Natural killer cell (primary cell): ENCODE measurements at places on chromosomes 6 and 20. TPM values are rescaled to one million over a fixed set of nuclear protein-coding genes. Genes with fewer than 3 reads are reported as not detected.

DNA sequence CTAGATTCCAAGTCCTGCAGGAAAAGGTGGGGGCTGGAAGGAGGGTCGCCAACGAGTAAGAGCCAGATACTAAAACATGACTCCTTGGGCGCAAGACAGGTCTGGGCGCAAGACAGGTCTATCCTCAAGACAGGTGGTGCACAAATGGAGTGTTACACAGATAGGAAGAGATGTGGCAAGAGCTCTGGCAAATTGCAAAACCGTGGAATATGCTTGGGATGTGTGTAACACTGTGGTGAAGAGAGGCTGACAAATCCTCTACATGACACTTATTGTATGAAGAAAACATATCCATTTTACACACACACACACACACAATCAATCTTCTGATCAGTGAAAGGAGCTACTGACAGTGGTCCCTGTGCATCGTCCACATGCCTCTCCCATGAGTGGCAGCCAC, 77.6 kb downstream of the TBC1D7 start:
- no peak for DNase-seq
- H3K27me3 ChIP-seq = no peaks in the 10 kb centered on the region
- H3K4me3 ChIP-seq = no peak overlapping the region
- peaks cover 2% of the 10 kb centered on the region for H3K4me1 ChIP-seq
- no peak overlapping the region for H3K27ac ChIP-seq

- no peaks in the 10 kb centered on the region for H3K36me3 ChIP-seq
- peak; percentile 29 for DNase-seq
- peak overlapping the region; percentile 29 for H3K4me3 ChIP-seq
- no peak overlapping the region for H3K27ac ChIP-seq
Measured at GRCh38 chr6:169961772-169962561, 210.5 kb downstream of the ERMARD start.

GRCh38 chr6:138107752-138108592, 753 bp upstream of the PERP start:
- no peaks in the 10 kb centered on the region for H3K36me3 ChIP-seq
- peak overlapping the region; percentile 6 for H3K4me3 ChIP-seq
- peaks cover 34% of the 10 kb centered on the region for H3K27me3 ChIP-seq
- no peak overlapping the region for H3K27ac ChIP-seq
- peaks cover 13% of the 10 kb centered on the region for H3K4me1 ChIP-seq
- DNase-seq = no peak

DNA sequence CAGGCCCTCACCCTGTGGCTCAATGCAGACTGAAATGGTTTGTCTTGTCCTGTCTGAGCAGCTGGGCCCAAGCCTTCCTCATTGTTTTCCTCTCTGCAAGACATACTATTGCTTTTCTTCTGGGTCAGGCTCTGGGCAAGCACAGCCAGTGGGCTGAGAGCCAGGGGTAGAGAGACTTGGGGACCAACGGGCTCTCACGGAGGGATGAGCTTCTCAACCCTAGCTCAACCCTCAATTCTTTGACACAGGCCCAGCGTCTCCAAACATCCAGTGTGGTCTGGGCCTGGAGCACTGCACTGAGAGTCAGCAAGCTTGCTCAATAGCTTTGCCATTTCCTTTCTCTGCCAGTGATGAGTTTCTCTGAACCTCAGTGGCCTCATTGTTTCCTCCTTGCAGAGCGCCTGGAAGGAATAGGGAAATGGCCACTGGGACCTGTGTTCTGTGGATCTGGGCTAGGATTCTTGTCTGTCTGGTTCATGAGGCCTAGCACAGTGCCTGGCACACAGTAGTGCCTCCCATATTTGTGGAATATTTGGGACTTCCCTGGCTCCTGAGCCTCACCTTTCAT, 9.3 kb downstream of the ANGPT4 start:
- no peak for DNase-seq
- no peak overlapping the region for H3K4me3 ChIP-seq
- H3K36me3 ChIP-seq = no peaks in the 10 kb centered on the region
- no peak overlapping the region for H3K27ac ChIP-seq

DNA sequence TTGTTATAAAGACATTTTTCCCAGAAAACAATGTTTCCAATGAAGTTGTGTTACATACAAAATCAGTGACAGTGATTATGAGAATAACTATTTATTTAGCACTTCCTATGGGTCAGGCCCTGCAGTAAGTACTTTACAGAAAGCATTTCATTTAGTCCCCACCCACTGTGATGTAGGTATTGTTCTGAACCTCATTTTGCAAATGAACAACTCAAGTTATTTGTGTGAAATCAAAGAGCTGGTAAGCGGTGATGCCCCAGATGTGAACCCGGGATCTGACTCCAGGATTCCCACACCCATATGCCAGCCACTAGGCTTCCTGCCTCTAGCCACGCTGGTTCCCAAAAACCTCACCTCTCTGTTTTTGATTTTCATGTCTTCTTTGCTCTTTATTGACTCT, 30.9 kb downstream of the FAXC start:
- no peak for DNase-seq
- no peaks in the 10 kb centered on the region for H3K36me3 ChIP-seq
- H3K4me1 ChIP-seq = no peaks in the 10 kb centered on the region
- peaks cover 2% of the 10 kb centered on the region for H3K27me3 ChIP-seq

MACROD2 gene
- total RNA-seq = not detected

- no peaks in the 10 kb centered on the region for H3K4me1 ChIP-seq
- no peak for DNase-seq
- H3K27ac ChIP-seq = no peak overlapping the region
- no peak overlapping the region for H3K4me3 ChIP-seq
- no peaks in the 10 kb centered on the region for H3K36me3 ChIP-seq
- H3K27me3 ChIP-seq = no peaks in the 10 kb centered on the region
Measured at GRCh38 chr6:70622461-70622860, 45.2 kb upstream of the SMAP1 start.

GRCh38 chr6:121677571-121677970, 242.1 kb downstream of the GJA1 start:
- H3K4me3 ChIP-seq = no peak overlapping the region
- DNase-seq = no peak
- H3K4me1 ChIP-seq = no peaks in the 10 kb centered on the region
- no peaks in the 10 kb centered on the region for H3K36me3 ChIP-seq
- no peak overlapping the region for H3K27ac ChIP-seq
- H3K27me3 ChIP-seq = no peaks in the 10 kb centered on the region

- H3K27me3 ChIP-seq = no peaks in the 10 kb centered on the region
- no peak overlapping the region for H3K27ac ChIP-seq
- DNase-seq = no peak
- no peaks in the 10 kb centered on the region for H3K4me1 ChIP-seq
Measured at GRCh38 chr20:5973172-5973571, 22.7 kb downstream of the MCM8 start.

DNA sequence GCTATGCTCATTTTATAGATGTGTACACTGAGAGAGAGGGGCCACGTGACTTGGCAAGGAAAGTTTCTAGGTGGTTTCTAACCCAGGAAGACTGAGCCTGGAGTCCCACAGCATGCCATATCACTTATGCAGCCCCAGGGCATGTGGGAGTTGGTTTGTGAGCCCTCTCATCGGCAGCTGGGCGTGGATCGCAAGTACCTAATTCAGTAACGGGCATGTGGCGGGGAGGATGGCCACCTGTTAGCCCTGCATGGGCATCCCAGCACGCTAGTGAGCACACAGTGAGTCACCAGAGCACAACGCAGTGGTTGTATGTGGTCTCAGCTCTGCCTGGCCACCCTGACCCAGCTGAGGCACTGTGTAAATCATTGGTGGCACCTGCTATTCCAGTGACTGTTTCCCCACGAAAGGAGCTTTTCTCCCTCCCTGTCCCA, 88.3 kb downstream of the NINL start:
- H3K4me1 ChIP-seq = no peaks in the 10 kb centered on the region
- no peaks in the 10 kb centered on the region for H3K27me3 ChIP-seq
- H3K27ac ChIP-seq = no peak overlapping the region
- no peak overlapping the region for H3K4me3 ChIP-seq

- no peak for DNase-seq
- H3K27ac ChIP-seq = no peak overlapping the region
- no peaks in the 10 kb centered on the region for H3K27me3 ChIP-seq
Measured at GRCh38 chr6:52328303-52328662, 33.7 kb upstream of the PAQR8 start.

- no peak for DNase-seq
- no peaks in the 10 kb centered on the region for H3K36me3 ChIP-seq
- H3K4me1 ChIP-seq = peaks cover 15% of the 10 kb centered on the region
- H3K4me3 ChIP-seq = no peak overlapping the region
- no peak overlapping the region for H3K27ac ChIP-seq
Measured at GRCh38 chr6:150900049-150900448, 34.5 kb downstream of the MTHFD1L start.

DNA sequence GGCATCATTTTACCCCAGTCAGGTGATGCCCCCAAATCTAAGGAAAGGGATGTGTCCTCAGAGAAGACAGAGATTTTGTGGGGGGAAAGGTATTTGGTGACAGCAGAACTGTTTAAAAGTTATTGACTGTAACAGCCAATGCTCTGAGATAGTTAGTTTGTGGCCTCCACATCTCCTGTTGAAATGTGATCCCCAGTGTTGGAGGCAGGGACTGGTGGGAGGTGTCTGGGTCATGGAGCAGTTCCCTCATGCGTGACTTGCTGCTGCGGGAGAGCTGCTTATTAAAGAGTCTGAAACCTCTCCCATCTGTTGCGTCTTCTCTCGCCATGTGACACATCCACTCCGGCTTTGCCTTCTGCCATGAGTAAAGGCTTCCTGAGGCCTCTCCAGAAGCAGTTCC, 282.8 kb upstream of the FOXQ1 start:
- DNase-seq = no peak
- H3K36me3 ChIP-seq = no peaks in the 10 kb centered on the region
- H3K27ac ChIP-seq = no peak overlapping the region
- no peak overlapping the region for H3K4me3 ChIP-seq
- peaks cover 2% of the 10 kb centered on the region for H3K27me3 ChIP-seq

- no peaks in the 10 kb centered on the region for H3K36me3 ChIP-seq
- H3K4me3 ChIP-seq = no peak overlapping the region
- H3K27me3 ChIP-seq = no peaks in the 10 kb centered on the region
- no peak overlapping the region for H3K27ac ChIP-seq
- no peaks in the 10 kb centered on the region for H3K4me1 ChIP-seq
Measured at GRCh38 chr6:113642714-113643406, 214.3 kb upstream of the MARCKS start.

DNA sequence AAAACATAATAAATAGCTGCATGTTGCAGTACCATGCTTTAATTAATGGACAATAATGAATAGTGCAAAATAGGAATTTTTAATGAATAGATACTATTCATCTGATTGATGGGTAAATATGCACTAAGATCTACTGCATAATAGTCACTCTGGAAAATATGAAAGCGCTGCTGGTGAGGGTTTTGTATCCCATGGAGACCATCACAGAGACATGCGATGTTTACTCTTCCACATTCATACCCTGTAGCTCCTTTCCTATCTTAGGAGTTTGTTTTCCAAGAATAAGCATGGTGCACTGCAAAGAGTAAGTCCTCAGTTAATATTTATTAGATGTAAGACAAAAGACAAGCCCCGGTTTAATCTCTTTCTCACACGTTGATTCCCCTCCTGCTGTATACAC, 81.4 kb downstream of the NRSN1 start:
- H3K27me3 ChIP-seq = no peaks in the 10 kb centered on the region
- no peaks in the 10 kb centered on the region for H3K4me1 ChIP-seq
- no peak for DNase-seq
- no peak overlapping the region for H3K27ac ChIP-seq
- H3K36me3 ChIP-seq = no peaks in the 10 kb centered on the region

DNA sequence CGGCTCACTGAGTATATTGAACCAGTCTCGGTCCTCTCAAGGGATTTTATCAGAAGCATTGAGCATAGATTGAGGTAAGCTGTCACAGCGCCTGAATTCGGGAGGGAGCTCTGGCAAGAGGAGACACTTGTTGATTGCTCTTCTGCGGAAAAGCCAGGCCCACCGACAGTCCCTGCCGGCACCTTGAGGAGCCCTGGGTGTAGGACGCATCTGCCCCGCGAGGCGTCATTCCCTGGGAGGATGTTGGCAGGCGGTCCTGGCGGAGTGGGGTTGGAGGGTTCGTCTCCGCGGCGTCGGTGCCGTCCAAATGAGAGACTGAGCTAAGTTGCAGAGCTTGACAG, 843 bp downstream of the FBXO9 start:
- H3K4me1 ChIP-seq = peaks cover 17% of the 10 kb centered on the region
- H3K27ac ChIP-seq = no peak overlapping the region

FGD2 gene
- total RNA-seq = 14.1 TPM

OVOL2 gene
- not detected for total RNA-seq

DNA sequence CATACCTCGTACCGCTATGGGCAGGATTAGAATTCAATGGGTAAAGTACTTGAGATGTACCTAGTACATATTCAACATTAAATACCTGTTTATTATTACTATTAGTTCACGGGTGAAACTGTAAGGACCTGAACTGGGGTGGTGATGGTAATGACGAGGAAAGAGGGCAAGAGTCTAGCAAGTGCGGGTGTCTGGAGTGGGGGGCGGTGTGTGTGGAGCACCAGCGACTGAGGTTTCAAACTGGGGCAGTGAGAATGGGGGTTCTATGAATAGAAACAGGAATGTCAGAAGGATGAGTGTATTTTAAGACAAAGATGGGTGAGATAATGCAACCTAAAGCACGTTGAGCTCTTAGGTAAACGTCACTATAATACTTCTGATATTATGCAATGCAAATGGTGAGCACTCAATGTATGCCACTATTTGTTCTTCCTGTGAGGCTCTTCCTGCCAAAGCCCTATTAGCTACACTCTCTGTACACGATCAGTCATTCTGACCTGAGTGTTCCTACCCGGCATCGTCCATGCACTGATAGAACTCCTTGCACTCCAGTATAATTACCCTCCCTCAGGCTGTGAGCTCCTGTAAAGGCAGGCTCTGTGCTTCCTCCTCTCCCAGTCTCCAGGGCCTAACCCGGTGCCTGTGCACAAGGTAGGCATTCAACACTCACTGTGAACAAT, 55.0 kb downstream of the ALDH5A1 start:
- no peak overlapping the region for H3K4me3 ChIP-seq
- H3K4me1 ChIP-seq = no peaks in the 10 kb centered on the region
- no peaks in the 10 kb centered on the region for H3K27me3 ChIP-seq
- DNase-seq = no peak
- H3K27ac ChIP-seq = no peak overlapping the region
- no peaks in the 10 kb centered on the region for H3K36me3 ChIP-seq

CPXM1 gene
- 1.5 TPM for total RNA-seq

HSPA1L gene
- 2.0 TPM for total RNA-seq

DNA sequence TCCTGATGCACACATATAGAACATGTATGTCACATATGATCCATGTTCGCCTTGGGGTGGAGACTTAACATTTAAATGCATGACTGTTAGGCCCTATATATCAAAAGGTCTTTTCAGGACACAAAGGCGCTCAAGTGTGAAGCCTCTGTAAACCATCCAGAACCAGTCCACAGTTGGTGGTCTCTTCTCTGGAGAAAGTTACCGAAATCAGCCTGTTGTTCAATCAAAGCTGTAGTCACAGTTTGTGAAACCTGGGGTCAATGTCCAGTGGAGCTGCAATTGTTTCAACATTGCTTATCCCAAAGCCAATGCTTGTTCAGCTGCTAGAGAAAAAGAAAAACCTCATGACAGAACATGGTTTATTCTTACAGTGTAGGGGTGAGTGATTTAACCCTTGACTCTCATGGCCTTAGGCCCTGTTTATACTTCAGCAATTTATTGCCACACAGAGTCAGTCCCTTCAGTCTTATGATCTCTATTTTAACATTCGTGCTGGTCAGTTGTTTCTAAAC, 193.6 kb upstream of the CST7 start:
- H3K4me1 ChIP-seq = no peaks in the 10 kb centered on the region
- H3K36me3 ChIP-seq = no peaks in the 10 kb centered on the region
- no peaks in the 10 kb centered on the region for H3K27me3 ChIP-seq
- no peak overlapping the region for H3K4me3 ChIP-seq
- no peak for DNase-seq

OR2H2 gene
- total RNA-seq = not detected

- H3K36me3 ChIP-seq = no peaks in the 10 kb centered on the region
- no peaks in the 10 kb centered on the region for H3K27me3 ChIP-seq
- no peak overlapping the region for H3K27ac ChIP-seq
- DNase-seq = no peak
- no peaks in the 10 kb centered on the region for H3K4me1 ChIP-seq
Measured at GRCh38 chr6:140957386-140957785, 1175.3 kb upstream of the GJE1 start.
